ENCODE measurements at places on chromosomes 12 and 14.

DNA sequence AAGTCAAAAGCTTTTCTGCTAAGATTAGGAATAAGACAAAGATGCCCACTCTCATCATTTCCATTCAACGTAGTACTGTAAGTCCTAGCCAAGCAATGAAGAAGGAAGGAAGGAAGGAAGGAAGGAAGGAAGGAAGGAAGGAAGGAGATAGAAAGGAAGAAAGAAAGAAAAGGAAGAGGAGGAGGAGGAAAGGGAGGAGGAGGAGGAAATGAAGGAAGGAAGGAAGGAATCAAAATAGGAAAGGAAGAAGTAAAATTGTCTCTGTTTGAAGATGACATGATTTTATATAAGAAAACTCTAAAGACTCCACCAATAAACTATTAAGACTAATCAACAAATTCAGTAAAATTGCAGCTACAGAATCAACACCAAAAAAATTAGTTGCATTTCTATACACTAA, 66.0 kb upstream of the DHRS4 start:
- no peak for DNase-seq

DNA sequence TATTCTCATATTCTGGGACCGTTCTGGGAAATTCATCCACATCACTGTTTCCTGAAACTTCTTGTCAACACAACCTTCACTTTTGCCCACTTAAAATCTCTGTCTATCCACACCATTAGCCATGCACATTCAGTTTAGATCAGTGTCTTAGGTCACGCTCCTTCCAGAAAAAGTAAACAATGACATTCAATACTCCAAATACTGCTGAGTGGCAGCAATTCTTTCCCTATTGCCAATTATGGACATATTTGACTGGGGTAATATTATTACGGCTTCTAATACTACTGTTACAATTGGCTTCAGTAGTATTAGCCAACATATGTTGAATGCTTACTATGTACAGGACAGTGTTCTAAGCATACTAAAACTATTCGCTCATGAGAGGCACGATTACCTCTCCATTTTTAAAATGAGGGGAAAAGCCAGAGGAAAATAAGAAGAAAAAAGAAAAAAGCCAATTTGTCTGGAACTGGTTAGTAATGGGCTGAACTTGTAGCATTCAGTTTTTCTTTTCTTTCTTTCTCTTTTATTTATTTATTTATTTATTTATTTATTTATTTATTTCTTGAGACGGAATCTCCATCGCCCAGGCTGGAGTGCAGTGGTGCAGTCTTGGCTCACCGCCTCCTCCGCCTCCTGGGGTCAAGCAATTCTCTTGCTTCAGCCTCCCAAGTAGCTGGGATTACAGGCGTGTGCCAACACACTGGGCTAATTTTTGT, 23.4 kb downstream of the LTBR start:
- DNase-seq, result no peak

- DNase-seq, result no peak
These were observed at the start of gene KRT4 for GRCh38 chr12:52813885-52814709. TSS of gene KRT4 (minus strand) at chr12:52814116. CDS start at chr12:52814058, 58 bp downstream.

GRCh38 chr12:171743-172676, 41.9 kb downstream of the SLC6A12 start:
- no peak for DNase-seq

DNA sequence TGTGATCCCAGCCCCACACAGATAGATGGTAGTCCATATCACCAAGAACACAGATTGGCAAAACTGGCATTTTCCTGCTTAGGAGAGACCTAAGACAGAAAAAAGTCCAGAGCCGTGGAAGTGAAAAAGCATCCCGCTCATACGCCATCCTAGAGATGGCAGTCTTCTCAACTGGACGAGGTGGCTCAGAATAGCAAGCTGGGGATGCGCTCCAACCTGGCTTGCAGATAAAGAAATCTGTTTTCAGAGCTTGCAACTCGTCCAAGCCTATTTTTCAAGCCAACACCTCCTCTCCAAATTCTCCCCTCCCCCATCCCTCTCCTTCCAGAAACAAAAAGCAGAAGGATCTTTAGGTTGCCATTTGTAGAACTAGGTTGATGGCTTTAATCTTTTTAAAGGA, 74.3 kb upstream of the OTX2 start:
- DNase-seq, result no peak

GRCh38 chr12:89676930-89677329, 31.7 kb downstream of the ATP2B1 start:
- no peak for DNase-seq

GRCh38 chr12:92193063-92193462, 47.4 kb upstream of the BTG1 start:
- no peak for DNase-seq

DNA sequence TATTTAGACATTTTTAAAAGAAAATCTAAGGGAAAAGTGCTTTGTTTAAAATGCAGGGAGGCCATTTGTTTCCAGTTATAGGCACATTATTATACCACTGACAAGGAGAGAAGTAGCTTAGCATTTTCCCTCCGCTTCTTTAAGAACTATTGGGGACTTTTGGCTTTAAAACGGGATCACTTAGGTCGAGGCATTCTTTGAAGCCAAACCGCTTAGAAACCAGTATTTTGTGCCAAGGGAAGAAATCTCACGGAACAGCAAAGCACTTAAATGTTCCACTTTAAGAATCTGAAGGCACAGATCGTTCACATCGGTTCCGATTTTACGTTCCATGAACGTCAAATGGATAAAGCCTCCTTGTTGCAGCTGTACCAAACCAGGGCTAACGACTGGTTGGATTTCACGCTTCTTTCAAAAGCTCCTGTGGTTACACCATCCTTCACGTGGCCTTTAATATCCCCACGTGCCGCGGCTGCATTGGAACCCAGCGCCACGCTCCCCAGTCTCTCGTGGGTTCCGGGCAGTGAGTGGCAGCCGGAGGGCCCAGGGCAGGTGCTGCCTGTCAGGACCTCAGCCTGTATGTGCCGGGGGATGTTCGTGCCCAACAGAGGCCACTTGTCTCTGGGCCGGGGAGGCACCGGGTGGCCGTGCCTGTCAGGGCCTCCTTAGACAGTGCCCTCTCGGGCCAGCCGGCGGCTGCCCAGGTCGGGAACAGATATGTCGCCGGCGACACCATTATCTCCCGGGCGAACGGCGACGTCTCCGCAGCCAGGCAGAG, 195.4 kb downstream of the KIF26A start:
- no peak for DNase-seq

DNA sequence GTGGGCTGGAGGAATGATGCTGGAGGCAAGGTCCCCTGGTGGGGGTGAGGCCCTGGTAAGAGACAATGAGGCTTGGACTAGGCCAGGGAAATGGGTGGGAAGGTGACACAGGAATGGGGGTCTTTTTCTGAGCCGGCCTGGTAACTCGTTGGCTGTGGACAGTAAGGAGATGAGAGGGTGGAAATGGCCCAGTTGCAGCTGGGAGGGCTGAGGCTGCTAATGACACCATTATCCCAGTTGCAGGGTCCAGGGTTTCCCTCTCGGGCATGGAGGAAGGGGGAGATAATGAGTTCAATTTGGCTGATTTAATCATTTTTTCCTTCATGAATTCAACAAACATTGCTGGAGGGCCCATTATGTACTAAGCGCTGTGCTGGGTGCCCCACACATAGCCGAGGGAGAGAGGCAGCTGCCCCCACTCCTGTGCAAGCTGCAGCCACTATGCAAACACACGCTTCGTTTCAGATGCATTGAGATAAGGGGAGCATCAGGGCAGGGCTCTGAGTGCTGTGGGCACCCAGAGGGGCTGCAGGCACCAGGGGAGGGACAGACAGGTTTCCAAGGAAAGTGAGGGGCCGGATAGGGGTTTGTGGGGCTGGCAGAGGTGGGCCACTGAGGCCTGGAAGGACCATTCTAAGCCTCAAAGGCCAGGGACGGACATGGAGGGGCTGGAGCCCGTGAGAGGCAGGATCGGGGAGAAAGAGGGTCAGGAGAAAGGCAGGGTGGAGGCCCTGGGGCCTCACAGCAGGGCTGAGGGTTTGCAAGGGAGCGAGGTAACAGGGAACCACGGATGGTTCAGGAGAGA, 43.2 kb upstream of the MEG3 start:
- DNase-seq, result no peak

DNA sequence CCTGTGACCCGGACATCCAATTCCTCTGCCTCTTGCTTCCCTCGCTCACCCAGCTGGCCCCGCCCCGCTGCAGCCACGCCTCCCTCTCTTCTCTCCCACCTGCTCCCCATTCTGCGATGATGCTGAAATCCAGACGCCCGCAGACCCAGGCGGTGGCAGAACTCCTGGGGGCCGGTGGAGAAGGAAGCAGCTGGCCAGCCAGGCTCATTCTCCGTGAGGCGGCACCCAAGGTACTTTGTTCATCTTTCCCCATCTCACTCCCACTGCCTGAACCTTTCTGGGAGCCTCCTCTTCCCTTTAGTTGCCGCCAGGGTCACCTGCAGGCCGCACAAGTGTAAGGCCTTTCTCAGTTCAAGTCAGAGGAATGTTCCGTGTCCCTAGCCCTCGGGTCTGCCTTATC, 35.7 kb downstream of the FOXN4 start:
- DNase-seq, result no peak

GRCh38 chr14:100653409-100653808, 66.2 kb upstream of the BEGAIN start:
- DNase-seq, result no peak

GRCh38 chr14:68210729-68211299, 391.2 kb downstream of the RAD51B start:
- DNase-seq, result no peak

- no peak for DNase-seq
These were observed 35.6 kb upstream of the FBRSL1 start for GRCh38 chr12:132454193-132454932.

GRCh38 chr12:117228239-117228638, 38.0 kb upstream of the FBXO21 start:
- no peak for DNase-seq

DNA sequence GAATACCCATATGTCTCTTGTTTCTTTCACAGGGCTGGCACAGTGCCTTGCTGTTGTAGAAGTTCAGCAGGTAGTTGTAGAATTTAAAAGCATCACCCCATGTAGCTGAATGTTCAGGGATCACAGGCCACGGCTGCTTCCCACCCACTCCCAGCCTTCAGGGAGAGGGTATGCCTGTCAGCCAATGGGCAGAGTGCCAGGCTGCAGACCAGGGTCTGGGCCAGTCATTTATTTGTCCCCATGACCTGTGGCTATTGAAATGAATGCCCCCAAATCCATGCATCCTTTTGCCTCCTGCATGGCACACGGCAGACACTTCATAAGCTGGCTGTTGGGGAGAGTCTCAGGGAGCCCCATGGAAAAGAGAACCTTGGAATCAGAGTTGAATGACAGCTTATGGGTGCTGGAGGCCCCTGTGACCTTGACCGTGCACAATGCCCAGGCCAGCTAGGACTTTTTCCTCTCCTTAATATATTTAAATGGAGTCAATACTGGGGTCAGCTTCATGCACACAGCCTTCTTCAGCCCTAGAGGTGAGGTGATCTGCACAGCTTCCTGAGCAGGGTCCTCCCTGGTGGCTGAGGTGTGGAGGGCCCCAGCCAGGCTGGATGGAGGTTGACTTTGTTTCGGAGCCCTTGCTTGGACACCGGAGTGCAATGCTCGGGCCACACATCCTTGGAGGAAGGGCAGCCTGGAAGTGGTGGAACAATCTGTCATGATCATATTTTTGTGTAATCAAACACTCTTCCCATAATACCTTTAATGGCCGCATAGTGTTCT, 45.3 kb downstream of the PRMT8 start:
- DNase-seq, result no peak

DNA sequence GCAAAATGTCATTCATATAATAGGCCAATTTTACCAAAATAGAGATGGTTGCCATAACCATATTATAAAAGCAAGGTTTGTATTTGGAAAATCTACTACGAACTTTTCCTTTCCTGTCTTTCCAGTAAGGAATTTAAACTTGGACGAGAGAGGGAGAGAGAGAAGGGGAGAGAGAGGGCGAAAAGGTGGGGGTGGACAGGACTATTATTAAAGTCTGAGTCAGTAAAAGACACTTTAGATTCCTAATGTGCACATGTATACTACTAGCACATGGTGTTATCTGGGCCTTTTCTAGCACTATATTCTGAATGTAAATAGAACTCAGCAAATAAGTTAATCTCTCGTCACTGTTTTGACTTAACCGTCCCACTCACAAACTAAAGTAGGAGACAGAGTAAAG, 30.4 kb upstream of the FBLN5 start:
- DNase-seq, result no peak

DNA sequence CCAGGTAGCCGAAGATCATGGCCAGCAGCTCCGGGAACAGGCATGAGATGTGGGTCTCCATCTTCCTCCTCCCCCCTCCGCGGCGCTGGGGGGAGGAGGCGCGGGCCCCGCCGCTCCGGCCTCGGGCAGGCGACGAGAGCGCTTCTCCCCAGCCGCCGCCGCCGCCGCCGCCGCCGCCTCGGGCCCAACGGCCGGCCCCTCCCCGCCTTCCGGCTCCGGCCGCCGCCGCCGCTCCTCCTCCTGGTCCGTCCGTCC, 448 bp downstream of the FBXL14 start:
- DNase-seq, result no peak

DNA sequence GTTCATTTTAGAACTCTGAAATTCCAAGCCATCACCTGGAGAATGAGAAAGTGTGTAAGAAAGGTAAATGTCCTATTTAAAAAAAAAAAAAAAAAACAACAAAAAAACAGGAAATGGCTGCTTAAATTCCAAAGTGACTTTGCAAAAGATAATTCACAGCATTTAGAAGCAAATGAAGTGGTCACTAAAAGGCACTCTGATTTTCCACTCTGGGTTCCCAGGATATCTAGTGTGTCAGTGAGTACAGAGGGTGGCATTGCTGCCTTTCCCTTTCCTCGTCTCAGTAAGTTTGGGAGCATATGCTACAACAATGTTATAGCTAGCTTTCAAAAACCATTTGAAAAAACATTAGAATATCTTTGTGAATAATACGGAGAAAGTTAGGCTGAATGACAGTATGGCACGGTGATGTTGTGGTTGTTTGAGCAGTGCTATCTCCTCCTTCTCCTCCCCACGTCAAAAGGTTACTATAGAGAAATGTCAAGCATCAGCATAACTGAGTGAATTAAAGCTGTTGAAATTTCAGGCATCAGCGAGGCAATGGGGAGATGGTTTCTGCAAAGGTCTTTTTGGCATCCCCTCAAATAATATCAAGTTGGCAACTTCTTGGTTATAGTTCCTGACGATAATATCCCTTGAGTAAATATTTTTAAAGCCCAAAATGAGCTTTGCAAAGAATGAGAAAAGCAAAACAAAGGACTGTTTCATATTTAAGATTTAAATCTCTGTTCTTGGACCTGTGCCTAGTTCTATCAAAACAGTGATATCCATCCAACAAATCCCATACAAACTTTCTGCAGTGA, 164.5 kb upstream of the E2F7 start:
- no peak for DNase-seq

- no peak for DNase-seq
These were observed 89.1 kb upstream of the STAC3 start for GRCh38 chr12:57340104-57340503.

GRCh38 chr12:48901278-48901677, 24.0 kb downstream of the FKBP11 start:
- DNase-seq, result no peak

Data from activated naive CD4-positive, alpha-beta T cell (primary cell).